Sciatic nerve (tissue), 2 donors: ENCODE measurements at places on chromosomes 12 and 14. TPM values are rescaled to one million over a fixed set of nuclear protein-coding genes. Genes with fewer than 3 reads are reported as not detected.

DNA sequence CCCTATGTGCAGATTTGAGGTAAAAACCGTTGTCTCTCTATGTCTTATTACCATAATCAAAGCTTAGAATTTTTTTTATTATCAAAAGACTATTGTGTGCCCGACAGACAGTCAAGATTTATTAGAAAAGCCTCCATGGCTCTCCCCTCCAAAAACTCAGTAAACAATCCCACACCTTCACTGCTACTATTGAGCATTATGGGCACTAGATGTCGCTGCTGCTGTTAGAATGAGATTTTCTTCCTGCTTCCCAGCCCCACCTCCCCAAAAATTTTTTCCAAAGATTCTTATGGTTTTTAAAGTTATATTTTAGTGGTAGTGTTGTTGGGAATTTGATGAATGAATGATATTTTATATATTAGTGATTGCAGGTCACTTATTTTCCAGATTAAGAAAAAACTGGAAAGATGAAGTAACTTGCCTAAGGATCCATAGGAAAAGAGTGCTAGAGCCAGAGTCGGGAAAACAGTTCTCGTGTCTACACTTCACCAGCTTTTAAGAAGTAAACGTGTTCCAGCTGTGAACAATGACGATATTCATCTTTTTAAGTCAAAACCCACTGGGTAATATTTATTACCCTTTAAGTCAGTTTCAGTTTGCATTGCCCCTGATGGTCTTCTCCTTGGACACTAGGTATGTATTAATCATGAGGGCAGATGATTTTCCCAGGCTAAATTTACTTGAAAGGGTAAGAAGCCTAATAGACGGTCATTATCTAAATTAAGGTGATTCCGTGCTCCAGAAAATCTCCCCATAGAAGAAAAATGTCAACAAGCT is 12.2 kb upstream of the FOXG1 start:
- no peak for DNase-seq

GRCh38 chr12:104677441-104678089 is 220.8 kb downstream of the CHST11 start:
- DNase-seq: no peak

DNA sequence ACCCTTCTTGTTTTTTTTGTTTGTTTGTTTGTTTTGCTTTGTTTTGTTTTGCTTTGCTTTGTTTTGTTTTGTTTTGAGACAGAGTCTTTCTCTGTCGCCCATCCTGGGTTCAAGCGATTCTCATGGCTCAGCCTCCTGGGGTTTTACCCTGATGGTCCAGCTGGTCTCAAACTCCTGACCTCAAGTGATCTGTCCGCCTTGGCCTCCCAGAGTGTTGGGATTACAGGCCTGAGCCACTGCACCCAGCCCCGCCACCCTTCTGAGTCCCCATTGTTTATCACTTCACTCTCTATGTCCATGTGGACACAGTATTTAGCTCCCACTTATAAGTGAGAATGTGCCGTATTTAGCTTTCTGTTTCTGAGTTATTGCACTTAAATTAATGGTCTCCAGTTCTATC is 36.9 kb upstream of the BICD1 start:
- no peak for DNase-seq

GRCh38 chr12:105109465-105110212 is 2.1 kb downstream of the WASHC4 start:
- DNase-seq: no peak

GRCh38 chr14:91177073-91178034 is 63.5 kb downstream of the DGLUCY start:
- DNase-seq: no peak

DNA sequence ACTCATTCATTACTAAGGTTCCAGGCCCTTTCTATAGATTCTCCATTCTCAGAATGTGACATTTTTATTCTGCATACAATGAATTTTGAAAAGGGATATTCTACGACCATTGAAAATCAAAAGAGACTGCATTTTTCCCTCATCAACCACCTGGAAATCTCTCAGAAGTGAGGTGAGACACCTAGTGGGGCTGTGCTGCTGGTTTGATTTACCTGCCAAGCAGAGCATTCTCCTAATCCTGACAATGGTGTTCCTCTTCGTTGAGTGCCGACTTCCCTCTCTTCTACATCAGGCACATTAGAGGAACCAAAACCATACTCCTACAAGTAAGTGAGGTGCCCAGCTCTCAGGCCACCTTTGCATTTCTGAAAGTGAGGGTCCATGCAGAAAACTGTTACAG is 14.9 kb downstream of the CKB start:
- DNase-seq: peak; percentile 4

DNA sequence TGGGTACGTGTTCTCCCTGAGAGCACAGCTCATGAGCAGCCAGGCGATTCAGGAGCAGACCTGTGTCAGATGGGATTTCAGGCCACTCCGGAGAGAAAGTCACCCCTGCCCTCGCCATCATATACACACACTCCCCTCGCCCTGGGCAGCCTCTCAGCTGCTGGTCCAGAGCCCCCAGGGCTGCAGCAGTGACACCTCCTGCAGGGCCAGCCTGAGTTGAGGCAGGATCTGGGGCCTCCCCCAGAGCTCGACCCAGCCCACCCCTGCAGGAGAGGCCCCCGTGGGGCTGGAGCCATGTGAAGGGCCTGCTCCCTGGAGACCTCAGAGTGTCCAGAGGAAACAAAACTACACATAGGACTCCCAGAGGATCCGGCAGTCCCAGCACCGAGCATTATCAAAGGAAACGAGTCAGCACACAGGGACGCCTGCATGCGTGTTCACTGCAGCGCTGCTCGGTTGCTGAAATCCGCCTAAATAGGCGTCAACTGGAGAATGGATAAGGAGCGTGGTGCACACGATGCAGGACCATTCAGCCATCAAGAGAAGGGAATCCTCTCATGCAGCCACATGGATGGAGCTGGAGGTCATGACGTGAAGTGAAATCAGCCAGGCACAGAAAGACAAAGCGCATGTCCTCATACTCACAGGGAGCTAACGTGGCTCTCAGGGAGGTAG is 104.0 kb downstream of the TNFAIP2 start:
- no peak for DNase-seq

DNA sequence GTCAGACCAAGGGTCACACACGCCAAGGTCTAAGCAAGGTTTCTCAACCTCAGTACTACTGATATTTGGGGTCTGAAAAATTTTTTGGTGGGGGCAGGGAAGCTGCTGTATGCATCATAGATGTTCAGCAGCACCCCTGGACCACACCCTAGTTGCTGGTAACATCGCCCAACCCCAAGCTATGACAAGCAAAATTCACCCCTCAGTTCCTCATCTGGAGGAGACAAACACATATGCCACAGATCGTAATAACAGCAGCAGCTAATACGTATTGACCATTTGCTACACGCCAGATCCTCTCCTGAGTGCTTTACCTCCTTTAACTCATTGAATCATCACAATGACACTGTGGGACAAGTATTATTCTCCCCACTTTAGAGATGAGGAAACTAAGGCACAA is 46.4 kb downstream of the ACTN1 start:
- DNase-seq: no peak

- DNase-seq: no peak
These were observed 96.8 kb downstream of the SRGAP1 start for GRCh38 chr12:63941166-63941800.

Gene CMTM5
- 75.3 TPM for total RNA-seq

Gene CLEC4D
- total RNA-seq: 0.67 TPM

Gene B4GALNT3
- 28.8 TPM for total RNA-seq
